Testis (tissue), 5 donors: ENCODE measurements at places on chromosomes 1 and 21. TPM values are rescaled to one million over a fixed set of nuclear protein-coding genes. Genes with fewer than 3 reads are reported as not detected.
A peak's percentile ranks its signal among the peaks of the same experiment; 100 is the strongest.

- H3K4me1 ChIP-seq, result no peaks in the 10 kb centered on the region
- H3K27ac ChIP-seq, result no peak overlapping the region
- no peaks in the 10 kb centered on the region for H3K27me3 ChIP-seq
These were observed 55.3 kb downstream of the NEK7 start for GRCh38 chr1:198212126-198212525.

DNA sequence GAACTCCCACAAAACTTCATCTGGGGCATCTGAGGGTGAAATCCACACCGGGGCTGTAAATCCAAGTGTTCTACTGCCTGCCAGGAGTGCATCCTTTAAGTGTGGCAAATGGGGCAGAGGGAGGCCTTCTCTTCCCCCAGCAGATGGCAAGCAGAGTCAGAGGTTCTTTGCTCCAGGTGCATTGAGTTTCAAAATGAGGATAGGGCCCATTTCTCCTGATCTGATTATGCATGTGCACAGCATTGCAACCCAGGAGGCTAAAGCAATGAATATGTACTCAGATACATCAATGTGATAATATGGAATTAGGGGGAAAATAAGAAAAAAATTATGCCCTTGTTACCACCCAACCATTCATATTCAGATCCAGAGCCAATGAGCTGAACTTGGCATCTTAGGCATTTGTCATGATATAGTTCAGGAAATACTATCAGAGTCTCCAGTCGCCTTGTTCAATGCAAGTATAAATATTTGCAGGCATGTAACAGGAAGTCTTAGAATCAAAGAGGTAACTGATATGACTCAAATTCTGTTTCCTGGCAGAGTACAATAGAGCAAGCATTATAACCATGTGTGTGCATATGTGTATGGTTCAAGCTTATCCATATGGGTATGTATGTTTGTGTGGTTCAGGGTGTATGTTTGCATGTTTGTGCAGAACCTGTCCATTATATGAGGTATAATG is 473.8 kb upstream of the PKN2 start:
- H3K4me3 ChIP-seq, result no peak overlapping the region
- no peaks in the 10 kb centered on the region for H3K27me3 ChIP-seq
- no peaks in the 10 kb centered on the region for H3K36me3 ChIP-seq
- DNase-seq, result no peak
- no peaks in the 10 kb centered on the region for H3K4me1 ChIP-seq

- no peak overlapping the region for H3K4me3 ChIP-seq
- H3K36me3 ChIP-seq, result no peaks in the 10 kb centered on the region
- no peaks in the 10 kb centered on the region for H3K4me1 ChIP-seq
- DNase-seq, result no peak
- H3K27ac ChIP-seq, result no peak overlapping the region
These were observed 277.3 kb downstream of the KAZN start for GRCh38 chr1:14875524-14876509.

GRCh38 chr1:9612871-9613624 is 24.3 kb downstream of the TMEM201 start:
- no peak for DNase-seq
- no peaks in the 10 kb centered on the region for H3K27me3 ChIP-seq
- H3K36me3 ChIP-seq, result no peaks in the 10 kb centered on the region
- H3K4me3 ChIP-seq, result no peak overlapping the region
- no peaks in the 10 kb centered on the region for H3K4me1 ChIP-seq

- no peak for DNase-seq
- no peaks in the 10 kb centered on the region for H3K36me3 ChIP-seq
- no peaks in the 10 kb centered on the region for H3K27me3 ChIP-seq
These were observed 622.8 kb downstream of the PTPRU start for GRCh38 chr1:29859126-29859525.

DNA sequence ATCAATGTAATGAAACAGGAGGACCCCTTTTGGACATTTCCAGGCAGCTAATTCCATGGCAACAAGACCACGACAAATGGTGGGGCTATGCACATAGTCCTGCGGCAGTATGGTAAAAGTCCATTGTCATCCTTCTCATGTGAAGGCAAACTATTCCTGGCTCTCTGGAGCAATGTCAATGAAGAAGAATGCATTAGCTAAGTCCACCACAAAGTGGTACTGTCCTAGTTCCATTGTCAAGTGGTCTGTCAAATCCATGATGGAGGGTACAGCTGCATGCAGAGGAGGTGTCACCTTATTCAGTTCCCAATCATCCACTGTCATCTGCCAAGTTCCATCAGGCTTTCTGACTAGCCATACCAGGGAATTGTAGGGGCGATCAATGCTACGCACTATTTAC is 110.1 kb downstream of the GDAP2 start:
- H3K27ac ChIP-seq, result no peak overlapping the region
- no peaks in the 10 kb centered on the region for H3K36me3 ChIP-seq
- no peaks in the 10 kb centered on the region for H3K27me3 ChIP-seq
- no peak for DNase-seq

DNA sequence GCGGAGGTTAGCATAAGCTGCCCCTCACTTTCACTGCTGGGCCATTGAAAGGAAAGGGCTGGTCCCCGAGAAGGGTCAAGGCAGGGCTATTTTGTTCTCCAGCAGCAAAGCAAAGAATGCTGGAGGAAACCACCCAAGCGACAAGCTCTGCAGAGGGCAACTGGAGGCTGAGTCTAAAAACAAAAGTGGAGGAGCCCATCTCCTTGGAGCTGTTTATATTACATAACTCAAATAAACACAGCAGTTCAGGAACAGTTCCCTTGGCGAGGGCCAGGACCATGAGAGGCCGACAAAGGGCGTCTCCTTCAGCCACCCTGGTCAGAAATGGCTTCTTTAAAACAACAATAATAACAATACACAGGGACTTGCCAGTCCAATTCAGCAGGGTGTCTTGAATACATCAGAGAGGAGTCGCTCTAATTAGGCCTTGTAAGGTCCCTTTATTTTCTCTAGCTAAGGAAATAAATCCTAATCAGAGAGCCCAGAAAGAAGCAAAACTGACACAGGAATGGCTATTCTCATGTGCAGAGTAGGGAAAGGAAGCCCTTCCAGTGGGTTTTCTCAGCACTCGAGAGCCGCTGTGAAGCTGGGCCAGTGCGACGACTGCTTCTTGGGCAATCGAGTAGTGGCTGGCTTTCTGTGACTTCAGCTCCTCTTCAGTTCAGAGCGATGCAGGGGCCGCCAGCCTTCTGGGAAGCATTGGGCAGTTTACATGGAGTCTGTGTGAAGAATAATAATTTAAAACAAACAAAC is 57.0 kb upstream of the TARBP1 start:
- peaks cover 66% of the 10 kb centered on the region for H3K4me1 ChIP-seq
- peak overlapping the region; percentile 95 for H3K27ac ChIP-seq
- no peak overlapping the region for H3K4me3 ChIP-seq
- H3K36me3 ChIP-seq, result no peaks in the 10 kb centered on the region

DNA sequence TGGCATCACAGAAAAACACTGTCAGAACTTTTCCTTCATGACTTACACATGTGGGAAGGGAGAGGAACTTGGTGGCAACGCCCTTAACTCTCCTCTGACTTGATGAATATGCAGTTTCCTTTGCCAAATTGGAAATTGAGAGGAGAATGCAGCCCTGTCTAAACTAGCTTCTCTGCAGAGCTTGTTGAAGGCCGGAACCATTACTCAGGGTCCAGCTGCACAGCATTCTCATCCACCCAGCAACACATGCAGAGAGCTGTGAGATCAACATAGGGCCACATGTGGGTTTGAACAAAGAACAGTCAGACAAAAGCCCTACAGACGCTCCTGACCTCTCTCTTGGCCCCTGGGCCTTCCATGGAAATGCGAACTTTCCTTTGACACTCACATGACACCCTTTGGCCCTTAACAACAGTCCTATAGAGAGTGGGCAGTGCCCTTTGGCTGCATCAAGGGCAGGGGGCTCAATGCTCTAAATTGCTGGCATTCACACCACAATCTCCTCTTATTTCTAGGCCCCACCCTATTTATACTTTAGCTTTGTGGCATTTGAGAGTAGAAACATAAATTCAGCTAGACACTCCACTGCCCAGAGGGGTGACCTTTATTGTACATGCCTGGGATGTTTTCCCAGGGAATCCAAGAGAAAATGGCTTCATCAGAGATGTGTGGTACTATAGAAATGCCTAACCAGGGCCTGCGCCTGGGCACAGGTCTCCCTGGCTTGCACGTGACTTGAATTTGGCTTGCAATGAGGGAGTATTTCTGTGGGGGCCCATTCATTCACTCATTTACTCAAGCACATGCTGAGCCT is 64.4 kb downstream of the CDC7 start:
- no peaks in the 10 kb centered on the region for H3K27me3 ChIP-seq
- H3K4me1 ChIP-seq, result no peaks in the 10 kb centered on the region
- DNase-seq, result no peak
- no peak overlapping the region for H3K27ac ChIP-seq
- H3K4me3 ChIP-seq, result no peak overlapping the region
- no peaks in the 10 kb centered on the region for H3K36me3 ChIP-seq

- no peaks in the 10 kb centered on the region for H3K36me3 ChIP-seq
- H3K27me3 ChIP-seq, result no peaks in the 10 kb centered on the region
- no peak overlapping the region for H3K27ac ChIP-seq
- no peaks in the 10 kb centered on the region for H3K4me1 ChIP-seq
- H3K4me3 ChIP-seq, result no peak overlapping the region
These were observed 375.7 kb upstream of the DAB1 start for GRCh38 chr1:57799490-57800115.

- DNase-seq, result no peak
- no peak overlapping the region for H3K27ac ChIP-seq
- H3K36me3 ChIP-seq, result no peaks in the 10 kb centered on the region
- H3K4me1 ChIP-seq, result peaks cover 9% of the 10 kb centered on the region
- no peak overlapping the region for H3K4me3 ChIP-seq
These were observed 36.4 kb upstream of the CFAP126 start for GRCh38 chr1:161404051-161404597.

GRCh38 chr1:156712626-156713025 is 7.2 kb upstream of the CRABP2 start:
- H3K4me3 ChIP-seq, result no peak overlapping the region
- H3K4me1 ChIP-seq, result no peaks in the 10 kb centered on the region
- no peak overlapping the region for H3K27ac ChIP-seq
- no peaks in the 10 kb centered on the region for H3K27me3 ChIP-seq
- no peak for DNase-seq
- H3K36me3 ChIP-seq, result no peaks in the 10 kb centered on the region

DNA sequence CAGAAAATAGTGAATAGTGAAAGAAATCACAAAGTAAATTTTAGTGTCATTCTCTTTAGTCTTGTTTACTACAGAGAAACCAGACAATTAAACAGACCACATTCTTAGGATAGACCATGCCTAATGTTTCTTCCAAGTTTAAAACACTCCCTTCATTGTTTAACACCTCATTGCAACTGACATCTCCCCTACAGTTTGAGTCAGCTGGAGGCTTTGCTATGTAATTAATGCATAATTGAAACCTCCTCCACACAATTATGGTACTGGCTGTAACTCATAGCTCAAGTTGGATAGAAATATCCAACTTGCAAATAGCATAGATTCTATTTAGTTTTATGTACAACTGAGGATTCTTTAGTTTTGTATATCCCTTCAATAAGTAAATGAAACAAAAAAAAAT is 35.2 kb upstream of the B3GALT2 start:
- H3K4me1 ChIP-seq, result no peaks in the 10 kb centered on the region
- H3K36me3 ChIP-seq, result no peaks in the 10 kb centered on the region
- H3K4me3 ChIP-seq, result no peak overlapping the region

- H3K4me3 ChIP-seq, result no peak overlapping the region
- H3K4me1 ChIP-seq, result no peaks in the 10 kb centered on the region
- H3K27me3 ChIP-seq, result no peaks in the 10 kb centered on the region
- H3K27ac ChIP-seq, result no peak overlapping the region
These were observed 62.6 kb downstream of the GNG4 start for GRCh38 chr1:235586992-235587391.

- no peaks in the 10 kb centered on the region for H3K36me3 ChIP-seq
- DNase-seq, result no peak
- H3K4me1 ChIP-seq, result no peaks in the 10 kb centered on the region
- H3K4me3 ChIP-seq, result no peak overlapping the region
These were observed 40.8 kb upstream of the HEATR1 start for GRCh38 chr1:236645016-236645680.

Gene CIART
- 10.3 TPM for total RNA-seq

Gene LCE1C
- total RNA-seq, result not detected

Gene SPRR1B
- not detected for total RNA-seq

Gene COL16A1
- 120 TPM for total RNA-seq

Gene KCNE2
- 0.37 TPM for total RNA-seq

Gene SEMA4A
- 8.0 TPM for total RNA-seq

Gene SPRR2E
- not detected for total RNA-seq
